ENCODE measurements at places on chromosomes 5 and 9.

- no peak for DNase-seq
Measured at GRCh38 chr5:80955082-80955590, 5.0 kb upstream of the RASGRF2 start.

GRCh38 chr5:57067597-57067924 lies 106.3 kb upstream of the GPBP1 start:
- DNase-seq = no peak

GRCh38 chr5:157279605-157280239 lies 13.8 kb downstream of the CYFIP2 start:
- DNase-seq = peak; percentile 1

DNA sequence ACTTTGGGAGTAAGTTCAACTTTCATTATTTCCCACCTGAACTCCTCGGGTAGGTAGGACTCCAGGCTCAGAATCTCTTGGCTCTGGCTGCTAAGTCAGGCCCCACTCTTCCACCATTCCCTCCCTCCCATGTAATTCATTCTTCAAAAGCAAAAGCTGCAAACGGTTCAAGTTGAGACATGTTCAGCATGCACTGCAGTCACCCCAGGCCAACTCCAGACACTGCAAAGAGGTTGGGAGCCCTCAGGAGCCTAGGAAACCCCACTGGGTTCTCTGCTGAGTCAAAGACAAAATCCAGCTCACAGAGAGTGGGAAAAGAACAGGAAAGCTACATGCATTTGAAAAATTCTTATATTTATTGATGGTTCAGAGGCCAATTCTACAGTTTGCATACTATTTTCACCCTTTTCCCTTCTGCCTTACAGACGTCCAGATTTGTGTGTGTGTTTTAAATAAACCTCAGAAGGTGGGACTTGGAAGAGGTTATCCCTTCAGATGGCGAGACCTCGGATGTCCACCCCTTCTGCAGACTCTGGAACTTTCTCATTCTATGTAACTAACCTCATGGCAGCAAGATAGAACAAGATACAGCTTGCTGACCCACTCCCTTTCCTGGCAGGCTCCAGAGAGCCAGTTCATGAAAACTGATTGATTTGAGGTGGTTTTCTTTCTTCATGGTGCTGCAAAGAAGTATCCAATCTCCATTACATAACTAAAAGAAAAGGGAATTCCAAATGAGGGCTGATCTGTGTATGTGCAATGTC lies 65.7 kb upstream of the EQTN start:
- DNase-seq = no peak

DNA sequence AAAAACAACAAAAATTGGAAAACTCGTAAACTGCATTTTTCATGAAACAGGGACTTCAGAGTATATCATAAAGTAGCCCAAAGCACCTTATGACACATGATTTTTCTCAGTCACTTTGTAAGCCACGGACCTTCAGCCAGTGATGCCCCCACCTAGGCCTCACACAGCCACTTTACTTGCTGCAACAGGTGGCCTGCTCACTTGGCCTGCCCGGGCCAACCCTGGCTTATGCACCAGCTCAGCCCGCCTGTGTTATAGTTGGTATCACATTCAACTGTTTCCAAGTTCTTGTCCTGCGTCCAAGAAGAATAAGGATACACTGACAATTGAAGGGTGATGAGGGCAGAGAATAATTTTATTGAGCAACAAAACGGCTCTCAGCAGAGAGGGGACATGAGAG lies 219.2 kb downstream of the FER start:
- DNase-seq = no peak

- no peak for DNase-seq
Measured at GRCh38 chr5:1101961-1102713, 9.7 kb downstream of the SLC12A7 start.

- DNase-seq = no peak
Measured at GRCh38 chr5:425714-426113, 17.3 kb upstream of the EXOC3 start.

- DNase-seq = no peak
Measured at GRCh38 chr5:53350368-53350767, 130.1 kb upstream of the FST start.

DNA sequence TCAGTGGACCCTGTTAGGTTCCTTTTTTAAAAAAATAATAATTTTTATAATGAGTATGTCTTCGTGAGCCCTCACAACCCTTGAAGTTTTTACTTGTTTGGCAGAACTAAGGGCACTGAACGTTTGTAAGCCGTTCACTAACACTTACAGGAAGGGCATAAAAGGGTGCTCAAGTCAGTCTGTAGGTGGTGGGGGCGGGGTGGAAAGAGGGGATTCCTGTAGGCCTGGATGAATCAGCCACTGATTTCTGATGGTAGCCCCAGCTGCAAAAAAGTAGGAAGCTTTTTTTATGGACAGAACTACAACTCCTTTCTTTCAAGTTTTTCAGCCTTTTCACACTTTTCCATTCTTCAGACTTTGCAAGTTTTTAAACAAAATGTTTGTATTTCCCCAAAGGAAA lies 35.8 kb downstream of the PIK3R1 start:
- peak; percentile 72 for DNase-seq

All from activated T-cell treated with anti-CD3 and anti-CD28 coated beads, Interleukin-2, amount 50 U/mL, for 48 hours (primary cell).